NCI-H1436 (cell line): ENCODE measurements at places on chromosomes 13 and 19.

- peak; percentile 23 for DNase-seq
Observed at GRCh38 chr13:31909864-31910551, 121.6 kb upstream of the FRY start.

DNA sequence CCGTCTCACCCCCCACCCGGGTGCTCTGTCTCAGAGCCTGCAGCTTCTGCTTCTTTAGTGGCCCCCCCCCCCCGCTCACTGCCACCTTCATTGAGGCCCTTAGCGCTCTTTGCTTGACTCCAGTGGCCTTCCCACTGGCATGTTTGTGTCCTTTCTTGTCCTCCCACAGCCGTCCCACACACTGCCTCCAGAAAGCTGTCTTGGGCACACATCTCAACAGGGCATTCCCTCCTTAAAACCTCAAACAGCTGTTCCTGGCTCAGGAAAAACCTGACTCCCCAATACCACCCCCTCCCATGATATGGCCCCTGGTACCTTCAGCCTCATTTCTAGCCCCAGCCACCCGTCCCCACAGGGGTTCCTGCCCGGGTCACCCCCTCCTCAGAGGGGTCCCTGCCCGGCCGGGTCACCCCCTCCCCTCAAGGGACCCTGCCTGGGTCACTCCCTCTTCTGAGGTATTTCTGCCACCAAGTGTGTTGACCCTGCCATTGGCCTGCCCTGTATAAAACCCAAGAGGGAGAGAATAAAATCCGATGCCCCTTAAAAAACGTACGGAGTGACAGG, 8.9 kb downstream of the B3GLCT start:
- DNase-seq = no peak

- DNase-seq = no peak
Observed at GRCh38 chr13:54945973-54946372, 1917.4 kb downstream of the OLFM4 start.

DNA sequence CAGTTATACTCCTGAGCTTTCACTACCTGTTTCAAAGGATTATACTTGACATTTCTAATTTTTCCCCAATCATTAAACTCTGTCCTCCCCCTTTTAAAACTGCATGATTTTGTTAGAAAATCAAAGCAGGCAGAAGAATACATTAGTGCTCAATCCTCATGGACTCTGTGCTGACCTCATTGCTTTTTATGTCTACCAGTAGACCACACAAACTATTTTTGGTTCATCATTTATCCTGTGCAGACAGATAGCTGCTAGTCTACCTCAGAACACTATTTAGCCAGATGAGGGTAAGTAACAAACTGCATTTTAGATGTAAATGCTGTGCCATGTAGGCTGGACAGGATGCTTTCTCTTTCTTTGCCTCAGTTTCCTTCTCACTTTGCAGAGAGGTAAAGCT, 235.9 kb downstream of the DCT start:
- no peak for DNase-seq

GRCh38 chr19:42217520-42218437, at the start of gene DEDD2:
Gene DEDD2 (minus strand): TSS chr19:42217677. CDS start chr19:42217007, 670 bp downstream.
- peak; percentile 95 for DNase-seq

- DNase-seq = no peak
Observed at GRCh38 chr13:61148211-61148610, 267.4 kb downstream of the PCDH20 start.

DNA sequence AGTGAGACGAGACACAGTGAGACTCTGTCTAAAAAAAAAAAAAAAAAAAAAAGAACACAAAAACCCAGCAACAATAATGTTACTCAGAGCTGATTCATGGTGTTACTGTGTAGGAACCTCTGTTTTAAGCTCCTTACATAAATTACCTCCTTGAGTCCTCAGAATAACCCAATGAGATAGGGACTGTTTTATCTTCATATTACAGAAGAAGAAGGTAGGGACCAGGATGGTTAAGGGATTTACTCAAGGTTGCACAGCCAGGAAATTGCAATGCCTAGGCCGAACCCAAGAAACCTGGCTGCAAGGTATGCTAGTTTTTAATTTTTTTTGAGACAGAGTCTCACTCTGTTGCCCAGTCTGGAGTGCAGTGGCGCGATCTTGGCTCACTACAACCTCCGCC, 1.5 kb upstream of the DAND5 start:
- DNase-seq = no peak

- no peak for DNase-seq
Observed at GRCh38 chr19:18521692-18522123, at the start of gene ELL. Gene ELL (minus strand): TSS chr19:18522070. CDS start chr19:18522055, 15 bp downstream.

DNA sequence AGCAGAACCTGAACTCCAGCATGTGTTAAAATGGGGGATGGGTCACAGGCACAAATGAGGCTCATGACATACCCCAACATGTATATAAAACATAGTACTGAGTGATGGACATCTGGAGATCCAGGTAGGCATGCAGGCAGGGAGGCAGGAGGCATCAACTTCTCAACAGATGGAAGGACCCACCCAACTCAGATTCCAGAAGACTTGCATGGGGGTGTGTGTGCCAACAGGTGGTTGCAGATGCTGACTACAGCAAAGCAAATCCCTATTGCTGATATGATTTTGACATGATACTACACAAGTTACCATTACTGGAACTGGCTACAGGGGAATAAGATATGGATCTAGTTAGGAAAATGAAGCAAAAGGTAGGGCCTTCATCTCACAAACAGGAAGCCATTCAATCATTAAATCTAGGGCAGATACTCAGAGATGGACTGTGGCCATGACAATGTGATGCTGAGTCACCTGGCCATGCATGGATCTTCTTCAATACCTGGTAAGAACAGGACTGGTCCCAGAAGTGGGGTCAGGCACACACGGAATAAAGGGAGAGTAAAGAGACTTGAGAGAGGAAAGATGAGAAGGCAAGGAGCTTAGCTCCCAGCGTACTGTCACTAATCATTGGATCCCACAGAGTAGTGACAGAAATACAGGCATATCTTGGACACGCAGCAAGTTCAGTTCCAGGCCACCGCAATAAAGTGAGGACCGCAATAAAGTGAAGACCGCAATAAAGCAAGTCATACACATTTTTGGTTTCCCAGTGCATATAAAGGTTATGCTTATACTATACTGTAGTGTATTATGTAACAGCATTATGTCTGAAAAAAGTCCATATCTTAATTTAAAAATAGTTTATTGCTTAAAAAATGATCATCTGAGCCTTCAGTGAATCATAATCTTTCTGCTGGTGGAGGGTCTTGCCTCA, 91.3 kb downstream of the USP12 start:
- no peak for DNase-seq

DNA sequence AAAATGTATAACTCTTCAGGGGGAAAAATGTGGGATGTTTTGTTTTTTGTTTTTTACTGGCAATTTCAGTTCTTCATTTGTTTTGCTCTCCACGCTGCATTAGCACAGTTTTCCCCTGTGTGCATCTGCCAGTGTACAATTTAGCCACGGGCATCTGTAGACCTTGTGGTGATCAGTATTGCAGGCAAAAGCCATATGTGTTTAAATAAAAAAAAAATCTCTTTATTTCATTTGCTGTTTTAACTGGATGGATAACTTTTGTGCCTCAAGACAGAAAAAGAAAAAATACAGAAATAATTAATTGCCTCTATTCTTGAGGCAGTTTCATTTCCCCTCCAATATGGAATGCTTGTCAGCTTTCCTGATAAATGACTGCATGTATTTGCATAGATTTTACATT, 7.9 kb upstream of the MAB21L1 start:
- DNase-seq = no peak

DNA sequence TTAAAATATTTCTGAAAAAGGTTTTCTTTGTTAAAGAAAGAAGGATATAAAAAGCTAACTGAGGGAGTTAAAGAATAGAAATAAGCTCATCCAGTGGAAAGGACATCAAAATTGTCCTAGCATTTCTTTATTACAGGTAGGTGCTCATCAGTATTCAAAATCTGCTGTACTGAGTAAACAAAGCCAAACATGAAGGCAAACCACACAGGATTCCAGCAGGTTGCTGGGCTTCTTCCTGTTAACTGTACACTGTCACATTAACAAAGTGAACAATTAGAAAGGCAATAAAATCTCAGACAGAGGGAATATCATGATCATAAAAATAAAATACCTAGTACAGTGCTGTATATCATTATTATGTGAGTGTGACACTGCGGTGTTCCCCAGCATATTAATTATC, 1541.0 kb downstream of the SLITRK5 start:
- DNase-seq = no peak

- DNase-seq = no peak
Observed at GRCh38 chr19:40762754-40763470, 11.9 kb downstream of the SNRPA start.

GRCh38 chr19:46076951-46077814, 36.4 kb upstream of the IGFL4 start:
- DNase-seq = peak; percentile 89

DNA sequence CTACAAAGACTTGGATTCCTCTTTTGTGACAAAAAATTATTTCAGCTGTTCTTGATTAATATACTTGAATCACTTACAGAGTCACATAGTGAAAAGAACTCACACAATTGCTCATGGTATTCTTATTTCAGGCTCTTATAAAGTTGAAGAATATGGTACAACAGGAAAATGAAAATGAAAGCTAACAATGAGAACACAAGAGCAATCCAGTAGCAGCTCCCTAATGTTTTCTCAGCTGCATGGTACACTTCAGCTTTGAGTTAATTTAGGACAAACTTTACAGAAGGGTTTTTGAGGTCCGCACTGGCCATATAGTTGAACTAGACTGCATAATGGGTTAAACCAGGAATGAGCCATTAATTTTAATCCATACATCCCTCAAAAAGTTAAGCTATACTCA, 1261.8 kb downstream of the SLITRK5 start:
- DNase-seq = no peak

DNA sequence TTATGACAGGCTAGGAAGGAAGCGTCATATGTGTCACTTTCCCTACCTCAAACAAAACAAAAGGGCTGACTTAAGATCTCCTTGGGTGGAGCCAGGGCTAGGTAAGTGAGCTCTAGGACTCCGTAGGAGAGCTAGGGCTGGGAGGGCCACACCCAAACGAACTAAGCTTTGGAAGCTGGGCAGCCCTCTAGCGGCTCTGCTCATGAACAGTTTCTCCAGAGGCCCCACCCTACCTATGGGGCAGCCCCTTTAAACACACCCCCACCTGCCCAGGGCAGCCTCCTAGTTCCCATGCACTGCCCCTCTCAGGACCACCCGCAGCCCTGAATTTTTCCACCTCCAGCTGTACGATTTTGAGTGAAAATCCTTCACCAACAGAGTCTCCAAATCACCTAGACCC, 3.5 kb downstream of the PEG3 start:
- no peak for DNase-seq

- no peak for DNase-seq
Observed at GRCh38 chr13:113630296-113630695, 27.7 kb downstream of the ATP4B start.

GRCh38 chr13:34223984-34224383, 406.0 kb downstream of the RFC3 start:
- DNase-seq = no peak

DNA sequence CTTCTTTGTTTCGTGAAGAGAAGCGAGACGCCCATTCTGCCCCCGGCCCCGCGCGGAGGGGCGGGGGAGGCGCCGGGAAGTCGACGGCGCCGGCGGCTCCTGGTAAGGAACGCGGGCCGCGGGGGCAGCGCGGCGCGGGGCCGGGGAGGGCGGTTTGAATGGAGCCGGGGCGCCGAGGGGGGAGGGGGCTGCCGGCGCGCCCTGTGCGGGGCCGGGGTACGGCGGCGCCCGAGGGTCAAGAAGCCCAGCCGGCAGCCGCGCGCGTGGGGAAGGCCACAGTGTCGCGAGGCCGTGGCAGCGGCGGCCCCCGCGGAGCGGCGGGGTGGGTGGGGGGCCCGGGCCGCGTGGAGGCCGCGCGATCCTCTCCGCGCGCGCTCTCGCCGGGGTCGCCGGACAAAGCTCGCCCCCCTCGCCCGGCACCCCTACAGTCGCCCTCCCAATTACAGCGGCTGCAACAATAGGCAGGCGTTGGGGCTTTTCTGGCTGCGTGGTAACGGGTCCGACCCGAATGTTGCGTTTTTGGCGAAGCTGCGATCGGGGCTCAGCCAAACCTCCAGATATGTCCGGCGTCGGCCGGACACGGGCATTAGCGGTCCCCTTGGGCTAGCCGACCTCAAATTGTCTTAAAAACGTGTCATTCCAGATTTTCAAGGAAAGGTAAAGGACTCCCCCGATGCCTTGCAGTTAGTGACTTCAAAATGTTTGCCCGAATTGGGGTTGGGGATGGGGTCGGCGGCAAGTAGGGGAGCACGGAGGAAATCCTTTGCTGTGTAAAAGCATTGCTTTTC, 437 bp downstream of the SMARCA4 start:
- no peak for DNase-seq

- DNase-seq = peak; percentile 12
Observed at GRCh38 chr19:38452430-38453366, 19.2 kb downstream of the RYR1 start.

- DNase-seq = no peak
Observed at GRCh38 chr13:94656176-94656575, 54.5 kb downstream of the GPR180 start.

DNA sequence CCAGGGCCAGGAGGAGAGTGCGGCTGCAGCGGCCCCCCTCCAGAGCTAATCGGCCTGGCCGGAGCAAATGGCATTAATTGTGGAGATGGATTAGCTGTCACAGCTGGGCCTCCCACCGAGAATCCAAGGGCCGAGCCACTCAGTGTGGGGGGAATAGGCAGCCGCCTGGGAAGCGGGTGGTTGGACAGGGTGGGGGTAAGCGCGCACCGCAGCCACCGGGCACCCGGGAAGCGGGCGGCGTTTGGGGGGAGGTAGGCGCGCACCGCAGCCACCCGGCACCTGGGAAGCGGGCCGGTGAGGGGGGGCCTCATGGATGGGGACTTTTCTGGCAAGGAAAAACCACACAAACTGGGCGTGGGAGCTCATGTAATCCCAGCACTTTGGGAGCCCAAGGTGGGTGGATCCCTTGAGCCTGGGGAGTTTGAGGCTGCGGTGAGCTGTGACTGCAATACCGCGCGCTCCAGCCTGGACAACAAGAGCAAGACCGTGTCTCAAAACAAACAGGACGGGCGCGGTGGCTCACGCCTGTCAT, 9.7 kb downstream of the R3HDM4 start:
- no peak for DNase-seq

DNA sequence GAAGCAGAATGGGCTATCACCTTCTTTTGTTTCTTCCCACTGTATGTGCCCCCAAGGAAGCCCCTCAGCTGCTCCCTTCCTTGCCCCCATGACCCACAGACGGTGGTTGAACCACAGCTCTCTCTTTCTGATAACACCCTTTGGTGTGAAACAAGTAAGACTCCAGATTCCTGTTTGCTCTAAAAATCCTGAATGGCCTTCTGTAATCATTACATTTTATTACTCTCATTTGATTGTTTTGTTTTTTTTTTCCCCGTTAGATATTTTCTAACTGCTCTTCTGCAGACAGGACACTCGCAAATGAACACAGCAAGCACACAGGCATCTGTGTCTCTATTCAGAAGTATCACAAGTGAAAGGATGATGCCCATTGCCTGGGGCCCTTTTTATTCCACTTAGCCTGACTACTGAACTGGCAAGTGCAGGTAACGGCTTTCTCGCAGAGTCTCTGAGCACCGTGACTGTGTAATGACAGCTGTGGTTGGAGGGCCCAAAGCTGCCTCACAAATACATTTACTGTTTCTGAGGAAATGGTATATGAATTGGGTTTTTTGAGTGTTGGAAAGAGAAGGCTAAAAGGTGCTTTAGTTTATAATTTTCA, 59.3 kb downstream of the OXGR1 start:
- DNase-seq = peak; percentile 32
